Thoracic aorta endothelial cell (primary cell): ENCODE measurements at places on chromosomes 16 and 17. TPM values are rescaled to one million over a fixed set of nuclear protein-coding genes. Genes with fewer than 3 reads are reported as not detected.

XAF1 gene
- total RNA-seq = 12.8 and 19.9 TPM in 2 replicates

CLEC18C gene
- total RNA-seq = not detected in 2 replicates

SMTNL2 gene
- total RNA-seq = not detected in 2 replicates

MMP2 gene
- 135 and 238 TPM in 2 replicates for total RNA-seq

GNGT2 gene
- total RNA-seq = 3.2 and 3.3 TPM in 2 replicates

AATK gene
- 2.1 and 3.8 TPM in 2 replicates for total RNA-seq

FOXL1 gene
- 2.0 and 4.2 TPM in 2 replicates for total RNA-seq

FOXC2 gene
- 4.1 and 5.7 TPM in 2 replicates for total RNA-seq

RAMP2 gene
- 1.5 and 2.4 TPM in 2 replicates for total RNA-seq

ACE gene
- total RNA-seq = 29.1 and 41.6 TPM in 2 replicates

CXCL16 gene
- 2.8 and 5.6 TPM in 2 replicates for total RNA-seq

ZG16 gene
- not detected in 2 replicates for total RNA-seq

SLC5A11 gene
- 0.07 TPM in 1 of 2 replicates, not detected in the other for total RNA-seq

MIEN1 gene
- 25.5 and 26.9 TPM in 2 replicates for total RNA-seq

ODAD4 gene
- total RNA-seq = 0.13 and 0.36 TPM in 2 replicates

LPO gene
- total RNA-seq = not detected in 2 replicates

TNFRSF17 gene
- not detected in 2 replicates for total RNA-seq

TMEM204 gene
- total RNA-seq = 14.9 and 24.1 TPM in 2 replicates
